ENCODE measurements at places on chromosomes 12 and 14. TPM values are rescaled to one million over a fixed set of nuclear protein-coding genes. Genes with fewer than 3 reads are reported as not detected.

Gene PTPN6
- 0.29 TPM for total RNA-seq

Gene STYK1
- total RNA-seq: 1.7 TPM

Gene KRT71
- total RNA-seq: not detected

Gene ZBTB42
- total RNA-seq: 8.2 TPM

Gene DIABLO
- 83.7 TPM for total RNA-seq

Data from glomerular endothelial cell (primary cell).